Uterine smooth muscle cell (primary cell): ENCODE measurements at places on chromosomes 6 and 20. TPM values are rescaled to one million over a fixed set of nuclear protein-coding genes. Genes with fewer than 3 reads are reported as not detected.

The GPR6 gene
- not detected in 2 replicates for total RNA-seq

The BHLHE23 gene
- not detected in 2 replicates for total RNA-seq

The IP6K3 gene
- 0.22 and 0.50 TPM in 2 replicates for total RNA-seq

The OXT gene
- not detected in 2 replicates for total RNA-seq

The ELMO2 gene
- total RNA-seq, result 34.4 and 36.7 TPM in 2 replicates

The DYNLT2 gene
- total RNA-seq, result 1.5 and 2.0 TPM in 2 replicates

The FAM209B gene
- not detected in 2 replicates for total RNA-seq

The GLP1R gene
- total RNA-seq, result not detected in 2 replicates

The IMPG1 gene
- total RNA-seq, result 0.37 TPM in 1 of 2 replicates, not detected in the other

The SCAF8 gene
- 32.0 and 35.4 TPM in 2 replicates for total RNA-seq
